Temporal lobe (tissue), 4 donors: ENCODE measurements at places on chromosomes 2 and 18. TPM values are rescaled to one million over a fixed set of nuclear protein-coding genes. Genes with fewer than 3 reads are reported as not detected.

Gene FLACC1
- 3.0 TPM for total RNA-seq

Gene CTDP1
- total RNA-seq: 10.6 TPM

Gene NFE2L2
- total RNA-seq: 14.0 TPM

Gene EPB41L3
- 39.3 TPM for total RNA-seq

Gene SIGLEC15
- not detected for total RNA-seq

Gene MC2R
- total RNA-seq: not detected

Gene COL5A2
- 21.4 TPM for total RNA-seq

Gene POLR1A
- total RNA-seq: 11.1 TPM

Gene DNAH7
- total RNA-seq: 10.3 TPM

Gene CDK15
- under 0.01 TPM for total RNA-seq

Gene LMAN1
- 41.1 TPM for total RNA-seq

Gene APCDD1
- 9.8 TPM for total RNA-seq

Gene ACVR1C
- total RNA-seq: 4.2 TPM

Gene GULP1
- 64.2 TPM for total RNA-seq

Gene INO80D
- 24.3 TPM for total RNA-seq

Gene STPG4
- total RNA-seq: 0.49 TPM

Gene ARHGEF33
- 2.7 TPM for total RNA-seq

Gene DUSP2
- total RNA-seq: 4.2 TPM
